ENCODE measurements at places on chromosomes 7 and 10. TPM values are rescaled to one million over a fixed set of nuclear protein-coding genes. Genes with fewer than 3 reads are reported as not detected.

The ADCY1 gene
- total RNA-seq, result 0.71 TPM

The TMEM176A gene
- 1.2 TPM for total RNA-seq

The TAS2R4 gene
- total RNA-seq, result not detected

The SFXN4 gene
- total RNA-seq, result 16.7 TPM

The CYP3A4 gene
- total RNA-seq, result not detected

The PDE1C gene
- 0.86 TPM for total RNA-seq

The HGF gene
- total RNA-seq, result 167 TPM

The ICA1 gene
- 0.71 TPM for total RNA-seq

The ZSWIM8 gene
- total RNA-seq, result 57.4 TPM

The CDK1 gene
- total RNA-seq, result 51.2 TPM

The TMEM225B gene
- total RNA-seq, result not detected

The TMEM196 gene
- total RNA-seq, result not detected

The SPACDR gene
- 0.86 TPM for total RNA-seq

The NPSR1 gene
- total RNA-seq, result not detected

The VGF gene
- 0.53 TPM for total RNA-seq

The PPP1R3C gene
- total RNA-seq, result 22.5 TPM

The TEX36 gene
- total RNA-seq, result not detected

The LDB3 gene
- not detected for total RNA-seq

The CNPY4 gene
- total RNA-seq, result 40.6 TPM

The PRR15 gene
- total RNA-seq, result 11.0 TPM

The HEPACAM2 gene
- total RNA-seq, result not detected

The SLIT1 gene
- total RNA-seq, result not detected

The FGFR2 gene
- not detected for total RNA-seq

The SEMA3A gene
- 18.4 TPM for total RNA-seq

The ANXA8L1 gene
- total RNA-seq, result 2.7 TPM

The ABCB1 gene
- not detected for total RNA-seq

The CALML3 gene
- total RNA-seq, result not detected

The FAM25C gene
- not detected for total RNA-seq

The GPR15LG gene
- total RNA-seq, result not detected

The STEAP1B gene
- 3.2 TPM for total RNA-seq

The PLXNA4 gene
- under 0.01 TPM for total RNA-seq

The DPP6 gene
- total RNA-seq, result not detected

The HOXA5 gene
- 1.7 TPM for total RNA-seq

The NUTM2E gene
- total RNA-seq, result not detected

The MDFIC gene
- total RNA-seq, result 41.8 TPM

The AMPH gene
- total RNA-seq, result under 0.01 TPM

The SPAM1 gene
- total RNA-seq, result not detected

The NEUROD6 gene
- total RNA-seq, result not detected

The NODAL gene
- total RNA-seq, result not detected

The BAIAP2L1 gene
- 1.2 TPM for total RNA-seq

The LARP4B gene
- total RNA-seq, result 24.5 TPM

The PLEKHA1 gene
- 5.3 TPM for total RNA-seq

The GPR22 gene
- 0.71 TPM for total RNA-seq

The FFAR4 gene
- not detected for total RNA-seq
